H54 (cell line): ENCODE measurements at places on chromosomes 5 and 9.

- no peak for DNase-seq
Measured at GRCh38 chr5:139207297-139208000, 9.3 kb upstream of the SIL1 start.

DNA sequence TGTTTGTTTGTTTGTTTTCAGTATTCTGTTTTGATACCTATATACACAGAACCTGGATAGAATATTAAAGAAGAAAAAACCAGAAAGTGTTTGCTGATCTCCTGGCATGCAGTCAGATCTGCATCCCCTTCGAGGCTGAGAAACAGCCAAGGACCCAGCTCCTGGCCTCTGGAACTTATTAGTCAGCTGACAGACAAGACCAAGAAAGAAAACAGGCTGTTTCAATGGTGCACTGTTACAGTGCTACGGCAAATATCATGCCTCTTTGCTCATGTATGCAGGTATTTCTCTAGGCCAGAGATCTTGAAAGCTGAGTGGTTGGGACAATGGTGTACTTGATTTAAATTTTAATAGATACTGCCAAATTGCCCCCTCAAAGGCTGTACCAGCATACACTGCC is 95.0 kb downstream of the C5orf15 start:
- DNase-seq = no peak

DNA sequence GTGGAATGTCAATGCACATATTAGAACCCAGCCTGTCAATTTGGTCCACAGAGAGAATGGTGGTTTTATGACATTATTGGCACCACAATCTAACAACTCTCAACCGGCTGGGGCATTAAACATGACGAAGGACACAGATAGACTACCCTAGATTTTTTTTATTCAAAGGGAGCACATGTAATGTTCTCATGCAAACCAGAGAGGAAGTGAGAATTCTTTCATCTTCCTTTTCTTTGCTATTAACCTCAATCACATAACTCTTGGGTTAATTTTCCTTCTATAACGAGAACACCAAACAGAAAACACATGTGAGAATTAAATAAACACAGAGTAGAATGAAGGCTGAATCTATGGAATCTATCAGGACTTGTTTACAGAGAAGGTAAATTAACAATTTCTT is 94.9 kb upstream of the TNC start:
- DNase-seq = no peak

GRCh38 chr5:82100303-82101077 is 128.7 kb downstream of the ATG10 start:
- no peak for DNase-seq

DNA sequence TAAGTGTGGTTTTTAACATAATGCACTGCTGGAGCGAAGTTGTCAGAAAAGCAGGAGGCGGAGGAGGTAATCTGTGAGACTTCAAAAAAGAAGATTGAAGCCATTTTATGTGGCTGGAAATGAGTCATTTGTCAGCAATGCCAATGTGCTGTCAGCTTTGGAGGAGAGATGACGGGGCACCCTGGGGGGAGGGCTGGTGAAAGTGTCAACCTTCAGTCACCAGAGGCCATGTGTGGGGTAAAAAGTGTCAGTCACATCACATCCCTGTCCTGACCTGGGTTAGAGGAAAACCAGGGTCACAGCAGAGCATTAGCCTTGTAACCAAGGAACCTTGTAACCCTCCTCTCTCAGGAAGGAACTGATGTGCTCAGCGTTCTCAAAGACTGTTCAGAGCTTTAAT is 59.1 kb downstream of the TLR4 start:
- peak; percentile 44 for DNase-seq

- no peak for DNase-seq
Measured at GRCh38 chr5:81826128-81826527, 75.2 kb upstream of the SSBP2 start.

- DNase-seq = no peak
Measured at GRCh38 chr5:9951865-9952516, 297.7 kb downstream of the ATPSCKMT start.

GRCh38 chr5:112161392-112161748 is 257.7 kb downstream of the EPB41L4A start:
- no peak for DNase-seq

GRCh38 chr5:136985785-136986475 is 513.2 kb downstream of the SPOCK1 start:
- DNase-seq = no peak

DNA sequence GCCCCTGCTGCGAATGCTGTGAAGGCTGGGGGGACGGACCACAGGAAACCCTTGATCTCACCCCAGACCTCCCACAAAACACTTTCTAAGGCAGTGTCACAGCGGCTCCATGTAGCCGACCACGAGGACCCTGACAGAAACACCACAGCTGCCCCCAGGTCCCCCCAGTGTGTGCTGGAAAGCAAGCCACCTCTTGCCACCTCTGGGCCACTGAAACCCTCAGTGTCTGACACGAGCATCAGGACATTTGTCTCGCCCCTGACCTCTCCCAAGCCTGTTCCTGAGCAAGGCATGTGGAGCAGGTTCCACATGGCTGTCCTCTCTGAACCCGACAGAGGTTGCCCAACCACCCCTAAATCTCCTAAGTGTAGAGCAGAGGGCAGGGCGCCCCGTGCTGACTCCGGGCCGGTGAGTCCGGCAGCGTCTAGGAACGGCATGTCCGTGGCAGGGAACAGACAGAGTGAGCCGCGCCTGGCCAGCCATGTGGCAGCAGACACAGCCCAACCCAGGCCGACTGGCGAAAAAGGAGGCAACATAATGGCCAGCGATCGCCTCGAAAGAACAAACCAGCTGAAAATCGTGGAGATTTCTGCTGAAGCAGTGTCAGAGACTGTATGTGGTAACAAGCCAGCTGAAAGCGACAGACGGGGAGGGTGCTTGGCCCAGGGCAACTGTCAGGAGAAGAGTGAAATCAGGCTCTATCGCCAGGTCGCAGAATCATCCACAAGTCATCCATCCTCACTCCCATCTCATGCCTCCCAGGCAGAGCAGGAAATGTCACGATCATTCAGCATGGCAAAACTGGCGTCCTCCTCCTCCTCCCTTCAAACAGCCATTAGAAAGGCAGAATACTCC is 84.7 kb downstream of the GOLPH3 start:
- no peak for DNase-seq

DNA sequence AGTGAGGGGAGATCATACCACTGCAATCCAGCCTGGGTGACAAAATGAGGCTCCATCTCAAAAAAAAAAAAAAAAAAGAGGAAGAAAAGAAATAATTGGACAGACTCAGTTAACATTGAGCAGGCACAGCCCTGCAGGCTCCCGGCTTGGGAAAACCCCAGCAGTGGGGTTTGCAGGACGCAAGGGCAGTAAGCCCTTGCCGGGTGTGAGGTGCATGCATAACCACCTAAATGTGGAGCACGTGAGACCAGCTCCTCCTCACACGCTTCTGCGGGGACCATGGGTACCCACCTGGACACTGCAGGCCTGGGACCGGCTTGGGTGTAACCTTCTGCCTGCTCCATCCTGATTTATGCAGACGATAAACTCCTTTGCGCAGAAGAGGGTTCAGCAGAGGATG is 4.8 kb upstream of the SLC6A18 start:
- no peak for DNase-seq

DNA sequence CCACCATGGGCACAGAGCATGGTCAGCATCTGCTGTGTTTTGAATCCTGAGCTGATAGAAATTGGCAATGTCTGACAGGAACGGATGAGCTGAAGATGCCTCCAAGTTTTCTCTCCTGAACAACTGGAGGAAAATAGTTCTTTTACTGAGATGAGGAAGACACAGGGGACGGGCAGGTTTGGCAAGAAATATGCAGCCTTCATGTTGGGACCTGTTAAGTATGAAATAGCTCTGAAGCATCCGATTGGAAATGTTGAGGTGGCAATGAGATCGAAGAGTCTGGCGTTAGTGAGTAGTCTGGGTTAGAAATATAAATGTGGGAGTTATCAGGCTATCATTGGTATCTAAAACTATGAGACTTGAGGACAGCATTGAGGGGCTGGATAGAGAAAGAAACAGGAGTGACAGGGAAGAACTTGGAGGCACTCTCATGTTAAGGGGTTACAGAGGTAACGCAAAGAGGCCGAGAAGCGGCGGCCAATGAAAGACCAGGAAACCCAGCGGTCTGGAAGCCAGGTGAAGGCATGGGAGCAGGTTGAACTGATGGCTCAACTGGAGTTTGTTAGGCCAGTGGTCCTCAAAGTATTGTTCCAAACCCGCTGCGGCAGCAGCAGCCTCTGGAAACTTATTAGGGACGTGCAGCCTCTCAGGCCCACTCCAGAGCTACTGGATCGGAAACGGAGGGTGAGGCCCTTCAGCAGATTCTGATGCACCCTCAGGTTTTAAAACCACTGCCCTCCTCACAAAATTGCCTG is 1.0 kb upstream of the MAMDC2 start:
- no peak for DNase-seq

DNA sequence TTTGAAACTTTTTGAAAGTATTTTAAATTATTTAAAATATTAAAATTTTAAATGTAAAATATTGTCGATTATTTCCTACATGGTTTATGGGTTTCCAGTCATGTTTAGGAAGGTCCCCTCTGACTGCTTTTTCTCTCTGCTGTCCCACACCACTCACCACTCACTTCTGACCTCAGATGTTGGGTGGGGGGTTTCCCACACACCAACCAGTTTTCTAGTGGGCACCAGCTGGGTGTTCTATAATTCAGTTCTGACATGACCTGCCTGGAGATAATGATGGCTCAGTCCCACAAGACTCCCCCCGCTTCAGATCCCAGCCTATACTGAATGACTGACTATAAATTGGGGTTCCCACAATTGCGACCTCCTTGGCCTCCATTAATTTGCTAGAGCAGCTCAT is 310.4 kb downstream of the GADD45G start:
- no peak for DNase-seq

- no peak for DNase-seq
Measured at GRCh38 chr5:139148306-139148705, 49.9 kb downstream of the SIL1 start.

- DNase-seq = no peak
Measured at GRCh38 chr9:108704156-108704852, 151.5 kb downstream of the ACTL7B start.

GRCh38 chr5:56951126-56951945 is 587 bp downstream of the MIER3 start:
- peak; percentile 23 for DNase-seq

- DNase-seq = no peak
Measured at GRCh38 chr9:5799314-5799713, 33.6 kb downstream of the ERMP1 start.

GRCh38 chr5:35098214-35098613 is 50.5 kb upstream of the AGXT2 start:
- DNase-seq = no peak

DNA sequence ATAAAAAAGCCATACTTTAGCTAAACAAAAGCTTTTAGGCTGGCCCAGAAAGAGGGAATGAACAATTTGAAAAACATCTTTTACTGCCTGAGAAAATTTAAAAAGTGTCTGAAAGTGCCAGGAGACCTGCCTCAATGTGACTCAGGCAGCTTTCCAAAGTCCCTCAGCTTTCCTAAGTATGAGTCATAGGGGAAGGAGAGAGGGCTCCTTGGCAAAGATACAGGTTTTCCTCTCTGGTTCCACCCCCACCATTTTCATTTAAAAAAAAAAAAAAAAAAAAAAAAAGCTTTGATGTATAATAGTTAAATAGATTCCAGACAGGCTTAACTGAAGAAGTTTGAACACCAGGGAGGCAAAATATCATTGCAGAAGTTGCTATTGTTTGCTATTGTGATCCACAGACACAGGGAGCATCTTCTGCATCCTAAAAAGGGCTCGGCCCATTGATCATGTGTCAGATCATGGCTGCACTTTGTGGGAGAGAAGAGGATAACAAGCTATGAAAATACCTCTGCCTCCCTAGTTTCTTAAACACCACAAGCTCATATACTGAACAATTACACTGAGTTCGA is 71.5 kb downstream of the MRPS27 start:
- DNase-seq = peak; percentile 24

DNA sequence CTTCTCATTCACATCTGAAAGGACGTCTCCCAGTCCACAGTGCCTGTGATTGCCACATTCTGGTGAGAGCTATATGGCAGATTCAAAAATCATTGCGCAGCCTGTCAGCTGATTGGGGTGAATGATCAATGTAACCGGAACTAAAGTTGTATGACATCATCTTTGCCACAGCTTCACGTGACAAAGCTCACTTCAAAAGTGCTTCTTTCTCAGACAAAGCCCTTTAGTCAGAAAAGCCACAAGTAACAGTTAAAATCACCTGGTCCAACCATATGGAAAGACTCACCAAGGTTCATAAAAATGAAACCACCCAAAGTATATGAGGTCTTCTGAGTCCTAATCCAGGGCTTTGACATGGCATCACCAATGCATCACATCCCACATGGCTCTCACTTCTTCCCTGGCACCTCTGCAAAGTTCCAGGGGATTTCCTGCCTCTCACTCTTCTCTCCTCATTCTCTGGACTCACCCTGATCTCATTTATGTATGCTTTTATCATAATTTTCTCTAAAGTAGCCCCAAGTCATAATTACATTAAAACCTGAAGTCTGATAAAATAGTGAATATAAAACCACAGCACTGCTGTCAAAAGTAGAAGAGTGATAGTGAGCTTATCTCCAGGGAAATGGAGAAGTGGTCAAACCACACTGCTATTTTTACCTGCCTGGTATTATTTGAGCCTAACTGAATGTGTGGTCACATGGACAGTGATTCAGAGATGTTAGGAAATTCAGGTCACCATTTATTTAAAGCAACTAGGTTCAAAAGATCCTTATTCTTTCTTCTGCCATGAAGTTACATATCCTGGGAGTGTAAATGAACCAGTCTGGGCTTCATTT is 193.1 kb upstream of the PTGER4 start:
- no peak for DNase-seq

DNA sequence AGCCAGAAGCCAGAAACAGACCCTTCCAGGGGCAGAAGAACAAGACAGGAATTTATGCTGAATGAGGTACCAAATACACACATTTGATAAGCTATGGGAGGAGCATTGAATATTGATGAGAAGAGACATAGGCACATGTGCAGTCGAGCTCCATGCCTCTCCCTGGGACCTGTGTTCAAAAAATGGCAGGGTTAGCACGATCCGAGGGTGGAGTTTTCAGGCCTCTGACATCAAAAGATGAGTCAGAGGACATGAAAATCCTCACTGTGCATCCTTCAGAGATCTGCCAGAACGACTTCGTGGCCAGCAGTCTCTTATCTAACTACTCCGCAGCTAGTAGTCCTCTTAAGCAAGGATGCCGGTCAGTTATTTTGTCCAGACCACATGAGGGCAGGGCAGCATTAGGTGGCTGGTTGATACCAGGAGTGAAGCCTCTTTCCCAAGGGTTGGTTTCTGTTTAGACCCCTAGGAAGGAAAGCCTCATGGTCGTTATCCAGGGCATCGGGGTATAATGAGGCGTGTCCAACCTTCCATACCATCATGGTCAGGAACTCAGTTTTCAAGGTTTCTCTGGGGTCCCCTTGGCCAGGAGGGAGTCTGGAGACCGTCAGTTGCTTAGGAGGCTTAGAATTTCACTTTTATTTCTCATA is 11.6 kb upstream of the CMBL start:
- no peak for DNase-seq

GRCh38 chr5:134585966-134586365 is 46.7 kb downstream of the SAR1B start:
- DNase-seq = no peak

- no peak for DNase-seq
Measured at GRCh38 chr5:10588779-10589447, 25.0 kb downstream of the ANKRD33B start.

GRCh38 chr9:99677281-99677680 is 144.4 kb upstream of the NR4A3 start:
- DNase-seq = no peak
